Sigmoid colon (tissue), 7 donors: ENCODE measurements at places on chromosomes 12 and 14. TPM values are rescaled to one million over a fixed set of nuclear protein-coding genes. Genes with fewer than 3 reads are reported as not detected.
A peak's percentile ranks its signal among the peaks of the same experiment; 100 is the strongest.

DNA sequence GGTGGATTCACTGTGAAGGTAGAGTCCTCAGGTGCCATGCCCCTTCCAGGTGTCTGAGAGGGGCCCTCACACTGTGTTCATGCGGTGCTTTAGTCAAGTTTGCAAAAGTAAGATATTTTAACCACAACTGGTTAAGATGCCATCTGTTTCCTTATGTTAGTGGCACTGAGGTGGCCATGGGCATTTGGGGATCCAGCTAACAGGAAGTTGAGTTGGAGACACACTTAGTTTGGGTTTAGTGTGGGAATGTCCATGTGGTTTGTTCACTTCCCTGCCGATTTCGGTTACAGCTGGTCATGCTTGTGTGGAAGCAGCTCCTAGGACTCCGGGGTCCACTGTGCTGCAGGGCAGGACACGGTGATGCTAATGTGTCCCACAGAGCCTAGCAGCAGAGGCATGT lies 17.3 kb upstream of the ABHD12B start:
- H3K4me3 ChIP-seq: no peak overlapping the region
- no peaks in the 10 kb centered on the region for H3K27me3 ChIP-seq
- H3K36me3 ChIP-seq: no peaks in the 10 kb centered on the region

DNA sequence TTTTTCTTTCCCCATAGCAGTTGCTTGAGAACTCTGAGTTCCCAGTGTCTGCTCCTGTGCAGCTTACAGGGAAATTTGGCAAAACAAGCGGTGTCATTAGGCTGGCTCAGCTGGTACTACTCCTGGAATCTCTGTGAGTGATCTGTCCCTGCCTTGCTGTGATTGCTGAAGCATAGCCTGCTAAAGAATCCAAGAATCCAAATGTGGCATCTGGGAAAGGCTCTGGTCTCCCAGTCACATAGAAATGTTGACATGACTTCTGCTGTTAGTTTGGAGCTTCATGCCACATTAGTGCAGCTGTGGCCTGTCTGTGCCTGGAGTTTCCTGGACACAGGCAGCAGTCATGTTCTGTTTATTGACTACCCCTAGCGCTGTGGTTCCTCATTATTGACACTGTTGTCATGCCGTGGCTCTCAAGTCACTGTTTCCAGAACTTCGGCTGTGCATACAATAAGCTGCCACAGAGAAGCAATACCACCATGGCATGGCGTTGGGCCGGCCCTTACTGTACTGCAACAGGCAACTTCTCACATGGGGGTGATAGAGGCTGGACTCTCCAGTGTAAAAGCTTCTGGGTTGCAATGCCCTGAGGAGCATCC lies 166.8 kb downstream of the MYRFL start:
- no peak overlapping the region for H3K27ac ChIP-seq
- DNase-seq: no peak
- H3K4me1 ChIP-seq: no peaks in the 10 kb centered on the region
- H3K36me3 ChIP-seq: no peaks in the 10 kb centered on the region
- H3K4me3 ChIP-seq: no peak overlapping the region

- no peaks in the 10 kb centered on the region for H3K36me3 ChIP-seq
- H3K4me1 ChIP-seq: no peaks in the 10 kb centered on the region
- no peak overlapping the region for H3K27ac ChIP-seq
- no peaks in the 10 kb centered on the region for H3K27me3 ChIP-seq
These were observed 839.9 kb upstream of the MGAT4C start for GRCh38 chr12:87096082-87096585.

- no peaks in the 10 kb centered on the region for H3K27me3 ChIP-seq
- no peaks in the 10 kb centered on the region for H3K36me3 ChIP-seq
- no peak overlapping the region for H3K4me3 ChIP-seq
- no peak for DNase-seq
- no peaks in the 10 kb centered on the region for H3K4me1 ChIP-seq
These were observed 67.1 kb upstream of the CCND2 start for GRCh38 chr12:4206470-4206869.

DNA sequence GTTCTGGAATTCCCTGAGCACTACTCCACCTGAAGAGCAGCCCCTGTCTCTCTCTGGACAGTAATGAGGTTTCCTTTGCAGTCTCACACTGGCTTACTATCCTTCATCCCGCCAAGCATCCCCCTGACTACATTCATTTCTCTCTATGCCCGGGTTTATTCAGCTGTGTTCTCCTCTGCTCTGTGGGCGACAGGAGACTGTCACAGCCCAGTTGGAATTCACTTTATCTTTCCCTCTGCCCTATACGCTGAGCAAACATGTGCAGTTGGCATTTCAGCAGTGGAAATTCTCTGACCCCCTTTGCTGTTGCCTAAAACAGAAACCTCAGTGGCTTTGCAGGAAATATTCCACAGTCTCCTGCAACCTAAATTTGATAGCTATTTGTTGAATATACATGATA lies 83.5 kb upstream of the MAX start:
- no peak overlapping the region for H3K4me3 ChIP-seq
- H3K4me1 ChIP-seq: no peaks in the 10 kb centered on the region
- no peaks in the 10 kb centered on the region for H3K36me3 ChIP-seq
- DNase-seq: no peak
- H3K27ac ChIP-seq: no peak overlapping the region

GRCh38 chr12:50677858-50678257 lies 86.0 kb upstream of the ATF1 start:
- H3K4me3 ChIP-seq: no peak overlapping the region
- no peak for DNase-seq
- no peak overlapping the region for H3K27ac ChIP-seq
- no peaks in the 10 kb centered on the region for H3K27me3 ChIP-seq

DNA sequence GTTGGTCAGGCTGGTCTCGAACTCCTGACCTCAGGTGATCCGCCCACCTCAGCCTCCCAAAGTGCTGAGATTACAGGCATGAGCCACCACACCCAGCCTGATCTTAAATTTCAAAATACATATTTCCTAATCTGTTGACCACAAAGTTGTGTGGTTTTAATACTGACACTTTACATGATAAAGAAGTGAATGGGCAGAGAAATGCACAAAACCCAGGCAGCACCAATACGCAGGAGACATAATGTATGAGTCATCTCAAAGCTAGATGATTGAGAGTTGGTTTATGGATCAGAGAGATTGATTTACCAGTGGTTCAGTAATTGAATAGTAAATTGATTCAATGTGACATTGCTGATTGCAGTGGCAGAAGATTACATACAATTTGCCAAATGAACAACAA lies 19.2 kb upstream of the PPP2R5E start:
- no peak overlapping the region for H3K4me3 ChIP-seq
- H3K4me1 ChIP-seq: no peaks in the 10 kb centered on the region

GRCh38 chr12:91575630-91576029 lies 393.0 kb upstream of the DCN start:
- peaks cover 12% of the 10 kb centered on the region for H3K4me1 ChIP-seq
- no peak overlapping the region for H3K4me3 ChIP-seq
- no peaks in the 10 kb centered on the region for H3K36me3 ChIP-seq
- H3K27ac ChIP-seq: no peak overlapping the region
- DNase-seq: no peak
- H3K27me3 ChIP-seq: no peaks in the 10 kb centered on the region

GRCh38 chr14:89911010-89911919 lies 43.3 kb downstream of the EFCAB11 start:
- DNase-seq: no peak
- H3K36me3 ChIP-seq: no peaks in the 10 kb centered on the region
- H3K4me1 ChIP-seq: peaks cover 29% of the 10 kb centered on the region
- H3K4me3 ChIP-seq: no peak overlapping the region
- H3K27ac ChIP-seq: peak overlapping the region; percentile 54
- H3K27me3 ChIP-seq: no peaks in the 10 kb centered on the region

- H3K27ac ChIP-seq: peak overlapping the region; percentile 50
- H3K27me3 ChIP-seq: no peaks in the 10 kb centered on the region
- H3K4me1 ChIP-seq: peaks cover 9% of the 10 kb centered on the region
- no peak for DNase-seq
These were observed 31.5 kb downstream of the HEATR5A start for GRCh38 chr14:31388687-31389413.

GRCh38 chr14:99155173-99156089 lies 116.6 kb downstream of the BCL11B start:
- peak; percentile 46 for DNase-seq
- H3K36me3 ChIP-seq: no peaks in the 10 kb centered on the region
- no peaks in the 10 kb centered on the region for H3K4me1 ChIP-seq
- H3K4me3 ChIP-seq: no peak overlapping the region
- no peak overlapping the region for H3K27ac ChIP-seq

DNA sequence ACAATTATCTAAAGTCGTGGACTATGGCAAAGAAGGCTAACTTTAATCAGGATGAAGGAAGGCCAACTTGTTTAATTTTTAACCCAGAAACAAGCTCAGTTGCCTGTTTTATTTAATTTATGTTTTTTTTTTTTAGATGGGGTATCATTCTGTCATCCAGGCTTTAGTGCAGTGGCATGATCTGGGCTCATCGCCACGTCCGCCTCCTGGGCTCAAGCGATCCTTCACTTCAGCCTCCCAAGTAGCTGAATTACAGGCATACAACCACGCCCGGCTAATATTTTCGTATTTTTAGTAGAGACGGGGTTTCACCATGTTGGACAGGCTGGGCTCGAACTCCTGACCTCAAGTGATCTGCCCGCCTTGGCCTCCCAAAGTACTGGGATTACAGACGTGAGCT lies 19.7 kb downstream of the NUDT4 start:
- no peaks in the 10 kb centered on the region for H3K27me3 ChIP-seq
- DNase-seq: no peak

GRCh38 chr12:92369636-92370035 lies 224.0 kb upstream of the BTG1 start:
- no peaks in the 10 kb centered on the region for H3K4me1 ChIP-seq
- H3K27ac ChIP-seq: no peak overlapping the region
- H3K36me3 ChIP-seq: no peaks in the 10 kb centered on the region
- DNase-seq: no peak
- no peak overlapping the region for H3K4me3 ChIP-seq

DNA sequence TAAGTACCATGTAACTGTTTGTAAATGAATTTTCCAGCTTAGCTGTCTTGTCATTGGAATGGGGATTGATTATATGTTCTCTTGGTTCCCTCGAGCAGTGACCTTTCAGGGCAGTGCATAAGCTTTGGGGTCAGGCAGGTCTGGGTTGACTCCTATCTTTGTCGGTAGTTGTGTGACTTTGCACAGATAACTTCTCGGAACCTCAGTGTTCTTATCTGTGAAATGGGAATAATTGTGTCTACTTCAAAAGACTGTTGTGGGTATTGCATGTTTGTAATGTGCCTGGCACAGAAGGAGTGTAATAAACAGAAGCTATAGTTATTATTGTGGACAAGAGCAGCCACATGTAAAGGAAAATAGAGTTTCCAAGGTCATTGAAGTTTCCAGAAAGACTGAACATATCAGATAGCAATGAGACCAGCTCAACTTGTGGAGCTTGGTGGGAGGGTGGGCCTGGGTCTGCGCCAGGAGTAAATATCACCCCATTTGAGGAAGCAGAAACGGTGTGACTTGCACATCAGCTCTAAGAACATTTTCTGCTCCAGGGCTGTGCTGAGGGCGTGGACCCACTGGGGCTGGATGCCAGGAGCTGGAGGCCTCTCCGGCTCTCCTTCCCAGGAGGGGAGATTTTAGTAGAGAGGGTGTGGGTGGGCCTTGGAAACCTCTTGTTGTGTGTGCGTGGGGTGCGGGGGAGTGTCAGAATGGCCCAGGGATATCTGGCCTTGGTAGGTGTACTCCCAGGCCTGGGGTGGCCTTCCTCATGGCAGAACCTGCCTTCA lies 19.7 kb downstream of the FOS start:
- H3K4me3 ChIP-seq: no peak overlapping the region
- H3K36me3 ChIP-seq: no peaks in the 10 kb centered on the region
- H3K27ac ChIP-seq: peak overlapping the region; percentile 65
- H3K4me1 ChIP-seq: no peaks in the 10 kb centered on the region
- peak; percentile 88 for DNase-seq
- no peaks in the 10 kb centered on the region for H3K27me3 ChIP-seq

DNA sequence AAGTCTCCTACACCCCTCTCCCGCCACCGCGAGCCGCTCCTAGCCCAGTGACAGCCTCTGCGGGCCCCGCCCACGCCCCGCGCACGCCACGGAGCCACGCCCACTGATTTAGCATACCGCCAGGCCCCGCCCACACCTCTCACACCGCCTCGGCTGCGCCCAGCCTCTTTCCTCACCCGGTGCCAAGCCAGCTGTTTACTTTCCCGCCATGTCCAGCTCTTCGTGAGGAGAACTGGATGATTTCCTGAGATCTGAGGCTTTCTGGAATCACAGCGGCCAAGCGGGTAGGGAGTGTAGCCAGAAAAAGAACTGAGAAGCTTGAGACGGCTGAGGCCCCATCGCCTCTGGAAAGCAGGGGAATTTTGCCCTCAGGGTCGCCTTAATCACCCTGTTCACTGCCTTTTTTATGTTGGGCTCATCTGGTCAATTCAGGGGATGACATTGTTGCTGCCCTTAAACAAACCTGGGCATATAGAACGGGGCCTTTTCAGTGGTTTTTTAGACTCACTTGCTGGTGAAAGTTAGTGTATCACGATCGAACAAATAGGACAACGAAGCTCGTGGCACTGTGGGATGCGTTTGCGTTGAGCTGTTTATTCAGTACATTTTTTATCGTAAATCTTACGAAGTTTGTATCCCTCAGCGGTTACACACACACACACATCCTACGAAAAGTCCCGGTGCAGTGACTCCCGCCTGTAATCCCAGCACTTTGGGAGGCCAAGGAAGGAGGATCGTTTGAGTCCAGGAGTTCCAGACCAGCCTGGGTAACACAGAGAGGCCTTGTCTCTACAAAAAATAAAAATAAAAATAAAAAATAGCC lies at the start of gene RNF212B:
TSS of gene RNF212B (plus strand) at position 165 of the 823 bp plus-strand sequence. CDS start 2,410 bp downstream, outside the sequence.
- peak within 1 kb of the TSS; percentile 32 for H3K4me3 ChIP-seq
- H3K27ac ChIP-seq: peak within 1 kb of the TSS; percentile 51
- DNase-seq: peak; percentile 96
- H3K27me3 ChIP-seq: no peaks in the 10 kb centered on the region
- H3K4me1 ChIP-seq: peaks cover 6% of the 10 kb centered on the region

- no peaks in the 10 kb centered on the region for H3K36me3 ChIP-seq
- H3K4me1 ChIP-seq: no peaks in the 10 kb centered on the region
- H3K27me3 ChIP-seq: no peaks in the 10 kb centered on the region
- H3K4me3 ChIP-seq: no peak overlapping the region
These were observed 24.3 kb upstream of the RCOR1 start for GRCh38 chr14:102568115-102568614.

AQP5 gene
- not detected for total RNA-seq

RNASE1 gene
- total RNA-seq: 148 TPM

KLRK1 gene
- 1.8 TPM for total RNA-seq

DACT1 gene
- 8.2 TPM for total RNA-seq

LMNTD1 gene
- 1.9 TPM for total RNA-seq
